Retinal pigment epithelial cell (primary cell): ENCODE measurements at places on chromosomes 5 and 9.

GRCh38 chr5:181167814-181168488 is 20.6 kb downstream of the OR2V2 start:
- DNase-seq, result no peak

DNA sequence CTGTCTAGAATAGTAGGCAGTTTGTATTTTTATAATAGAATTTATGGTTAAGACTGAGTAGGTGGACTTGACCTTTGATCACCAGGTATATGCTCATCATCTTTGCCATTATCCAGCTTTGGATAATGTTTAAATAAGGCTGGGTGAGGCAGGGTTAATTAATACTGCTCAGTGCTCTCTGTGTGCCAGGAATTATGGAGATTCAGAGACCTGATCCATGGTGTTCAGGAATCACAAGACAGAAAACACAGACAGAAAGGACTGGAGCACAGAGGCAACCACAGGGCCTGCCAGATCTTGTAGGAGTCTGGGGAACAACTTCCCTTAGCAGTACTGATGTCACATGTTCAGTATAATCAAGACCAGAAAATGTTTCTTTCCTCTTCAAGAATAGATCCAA is 186.3 kb upstream of the ADCY2 start:
- DNase-seq, result no peak

- no peak for DNase-seq
Measured at GRCh38 chr9:2833096-2833495, 10.8 kb downstream of the PUM3 start.

DNA sequence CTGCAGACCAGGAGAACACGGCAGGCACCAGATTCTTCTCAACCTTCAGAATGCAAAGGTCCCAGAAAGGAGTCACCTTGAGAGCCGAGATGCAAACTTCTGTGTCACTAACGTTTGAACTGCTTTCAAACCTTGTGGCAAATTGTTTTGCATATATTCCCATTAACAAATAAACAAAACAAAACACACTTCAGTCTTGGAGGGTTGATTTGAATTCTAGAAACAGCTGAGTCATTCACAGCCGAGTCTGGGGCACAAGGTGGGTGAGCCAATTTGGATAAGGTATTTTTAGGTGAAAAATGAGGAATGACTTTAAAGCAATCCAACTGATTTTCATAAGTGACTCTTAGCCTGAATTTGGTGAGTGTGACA is 38.8 kb upstream of the ANKRD33B start:
- no peak for DNase-seq

DNA sequence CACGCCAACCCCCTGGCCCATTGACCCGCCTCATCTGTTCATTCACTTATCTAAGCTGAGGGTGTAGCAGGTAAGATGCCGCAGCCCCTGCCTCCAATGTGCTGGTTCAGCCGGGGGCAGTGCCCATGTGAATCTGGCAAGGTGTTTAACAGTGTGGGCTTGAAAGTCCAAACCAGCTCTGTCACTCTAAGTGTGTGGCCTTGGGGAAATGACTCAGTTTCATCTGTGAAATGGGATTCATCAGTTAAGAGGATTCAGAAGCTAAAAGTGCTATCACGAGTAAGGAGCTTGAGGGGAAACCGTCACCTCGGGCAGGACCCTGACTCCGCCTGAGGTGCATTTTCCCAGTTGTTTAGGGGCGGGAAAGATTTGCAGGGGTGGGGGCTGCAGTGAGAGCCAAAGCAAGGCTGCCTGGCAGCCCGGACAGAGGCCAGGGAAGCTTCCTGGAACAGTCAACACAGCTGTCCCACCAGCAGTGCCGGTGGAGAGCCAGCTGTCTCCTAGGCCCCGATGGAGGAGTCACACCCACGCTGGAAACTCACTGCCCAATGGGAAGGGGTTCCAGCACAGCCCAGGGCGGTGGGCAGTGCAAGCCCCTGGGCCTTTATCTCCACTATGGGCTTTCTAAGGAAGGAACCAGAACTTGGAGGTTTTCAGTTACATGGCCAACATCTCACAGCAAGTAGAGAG is 9.7 kb upstream of the URM1 start:
- DNase-seq, result no peak

- DNase-seq, result no peak
Measured at GRCh38 chr9:84499969-84500582, 159.5 kb upstream of the SLC28A3 start.

GRCh38 chr9:136606687-136607333 is 55.9 kb upstream of the EGFL7 start:
- DNase-seq, result no peak

DNA sequence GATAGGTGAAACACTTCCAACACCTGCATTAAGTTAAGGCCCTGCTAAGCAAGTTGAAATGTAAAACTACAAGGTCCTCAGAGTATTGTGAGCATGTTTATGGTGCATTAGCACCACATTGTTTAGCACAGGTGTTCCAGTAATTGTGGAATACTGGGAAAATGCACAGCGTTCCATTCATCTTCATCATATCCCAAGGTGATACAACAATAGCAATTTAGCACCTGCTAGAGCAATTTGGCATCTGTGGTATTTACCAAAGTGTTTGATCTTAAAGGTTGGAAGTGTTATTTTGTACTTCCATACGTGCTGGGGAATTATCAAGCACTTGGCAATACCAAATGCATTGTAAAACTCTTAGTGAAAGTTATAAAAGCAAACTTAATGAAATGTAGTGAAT is 266.8 kb downstream of the CYLC2 start:
- no peak for DNase-seq

DNA sequence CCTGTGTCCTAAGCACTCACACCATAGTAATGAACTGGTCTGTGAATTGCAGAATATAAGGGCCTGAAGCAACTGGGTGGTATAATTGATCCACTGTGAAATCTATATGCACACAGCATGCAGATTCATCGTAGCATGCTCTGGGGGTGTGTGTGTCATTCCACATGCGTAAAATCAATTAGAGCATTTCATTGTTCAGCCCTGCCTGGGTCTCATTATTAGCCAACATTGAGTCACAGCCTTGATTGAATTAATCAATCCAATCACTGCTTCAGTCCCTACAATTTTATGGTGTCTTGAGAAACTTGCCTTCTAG is 248.0 kb downstream of the ADAMTSL1 start:
- DNase-seq, result no peak

DNA sequence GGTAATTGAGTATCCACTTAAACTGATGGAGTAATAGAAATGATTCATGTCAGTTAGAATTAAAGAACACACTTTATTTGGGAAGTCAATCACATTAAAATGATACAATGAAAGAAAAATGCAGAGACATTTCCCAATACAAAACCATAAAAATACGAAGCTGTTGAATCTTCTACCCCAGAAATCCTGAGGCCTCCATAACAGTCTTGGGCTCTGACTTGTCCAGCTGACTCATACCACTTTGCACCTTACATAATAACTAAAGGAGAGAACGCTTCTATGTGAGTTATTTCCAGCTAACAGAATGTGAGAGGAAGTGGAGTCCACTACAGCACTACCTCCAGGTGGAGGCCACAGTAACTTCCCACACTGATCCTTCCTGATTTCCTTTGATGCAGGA is 305.0 kb downstream of the MRPS30 start:
- DNase-seq, result no peak

- no peak for DNase-seq
Measured at GRCh38 chr9:88891040-88891439, 100.2 kb upstream of the S1PR3 start.

GRCh38 chr9:122261469-122261881 is 3.2 kb downstream of the RBM18 start:
- DNase-seq, result no peak

GRCh38 chr9:3730511-3730922 is 204.7 kb upstream of the RFX3 start:
- no peak for DNase-seq
